ENCODE measurements at places on chromosomes 1 and 21.
A peak's percentile ranks its signal among the peaks of the same experiment; 100 is the strongest.

DNA sequence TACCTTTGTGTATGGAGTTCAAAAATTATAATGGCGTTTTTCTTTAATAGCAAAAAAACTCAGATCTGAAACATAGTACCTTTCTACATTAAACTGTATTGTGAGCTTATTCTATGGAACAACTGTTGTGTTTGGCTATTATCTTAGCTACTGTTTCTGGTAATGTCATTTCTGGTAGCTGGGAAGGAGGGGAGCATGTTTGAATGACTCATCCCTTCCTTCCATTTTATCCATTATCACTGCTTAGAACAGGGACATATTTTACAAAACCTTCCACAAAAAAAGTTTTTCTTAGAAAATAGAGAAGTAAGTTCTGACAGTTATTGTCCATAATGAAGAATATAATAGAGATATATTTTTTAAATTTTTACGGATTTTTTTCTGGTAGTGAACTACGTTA lies 128.3 kb downstream of the NRDC start:
- no peak for DNase-seq

DNA sequence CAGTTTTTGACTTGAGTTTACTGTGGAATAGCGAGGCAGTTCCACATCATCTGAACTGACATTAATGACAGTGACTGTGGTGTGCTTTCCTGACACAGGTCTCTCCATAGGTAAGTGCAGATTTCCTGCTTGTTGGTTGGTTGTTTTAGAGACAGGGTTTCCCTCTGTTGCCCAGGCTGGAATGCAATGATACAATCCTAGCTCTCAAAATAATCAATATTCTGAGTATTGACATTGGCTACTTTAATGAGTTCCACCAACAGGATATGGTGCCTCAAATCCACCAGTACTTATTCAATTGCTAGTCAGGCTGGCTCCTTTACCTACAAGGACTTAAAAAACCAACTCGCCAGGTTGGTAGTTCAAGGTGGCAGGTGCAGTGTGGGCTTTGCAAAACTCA lies 63.8 kb downstream of the CLSTN1 start:
- no peak for DNase-seq

- peak; percentile 30 for DNase-seq
These were observed 59.1 kb downstream of the CAMK2N1 start for GRCh38 chr1:20426923-20427322.

- DNase-seq: no peak
These were observed 552 bp downstream of the UBR4 start for GRCh38 chr1:19209439-19209989.

- no peak for DNase-seq
These were observed 254.4 kb downstream of the FOXD2 start for GRCh38 chr1:47692196-47692595.

All from keratinocyte (primary cell).